ENCODE measurements at places on chromosomes 13 and 19. TPM values are rescaled to one million over a fixed set of nuclear protein-coding genes. Genes with fewer than 3 reads are reported as not detected.

GRCh38 chr19:12774588-12775555, at the start of gene HOOK2:
Gene HOOK2 (minus strand): TSS chr19:12775552. CDS start chr19:12775449, 103 bp downstream.
- no peak for DNase-seq

GRCh38 chr13:73542446-73542845, 483.6 kb downstream of the KLF5 start:
- no peak for DNase-seq

GRCh38 chr13:71811344-71811743, 55.7 kb downstream of the DACH1 start:
- DNase-seq = no peak

GRCh38 chr19:8416796-8417195, 3.7 kb downstream of the MARCHF2 start:
- no peak for DNase-seq

DNA sequence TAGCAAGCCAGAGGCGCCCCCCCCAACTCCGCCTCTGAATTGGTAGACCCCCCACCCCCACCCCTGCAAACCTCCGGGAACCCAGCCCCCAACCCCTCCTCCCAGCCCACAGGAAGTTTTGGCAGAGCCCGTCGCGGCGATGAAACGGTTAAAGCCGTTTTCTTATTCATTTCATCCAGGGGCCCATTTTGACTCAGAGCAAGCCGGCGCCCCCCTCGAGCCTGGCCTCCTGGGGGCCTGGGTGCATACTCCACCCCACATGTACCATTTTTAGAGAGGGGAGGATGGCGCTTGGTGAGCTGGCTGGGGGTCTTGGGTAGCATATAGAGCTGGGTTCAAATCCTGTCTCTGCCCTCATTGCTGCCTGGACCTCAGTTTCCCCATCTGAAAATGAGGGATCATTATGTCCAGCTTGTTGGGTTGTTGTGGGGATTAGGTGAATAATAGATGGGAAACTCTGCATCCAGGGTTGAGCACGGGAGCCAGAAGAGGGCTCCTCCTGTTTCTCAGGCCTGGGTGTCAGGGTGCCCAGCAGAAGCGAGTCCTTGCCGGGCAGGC, 7.9 kb upstream of the JUNB start:
- no peak for DNase-seq

GRCh38 chr13:77386046-77386445, 59.2 kb upstream of the MYCBP2 start:
- DNase-seq = peak; percentile 35

- peak; percentile 49 for DNase-seq
Measured at GRCh38 chr13:100611678-100612492, 23.3 kb upstream of the GGACT start.

DNA sequence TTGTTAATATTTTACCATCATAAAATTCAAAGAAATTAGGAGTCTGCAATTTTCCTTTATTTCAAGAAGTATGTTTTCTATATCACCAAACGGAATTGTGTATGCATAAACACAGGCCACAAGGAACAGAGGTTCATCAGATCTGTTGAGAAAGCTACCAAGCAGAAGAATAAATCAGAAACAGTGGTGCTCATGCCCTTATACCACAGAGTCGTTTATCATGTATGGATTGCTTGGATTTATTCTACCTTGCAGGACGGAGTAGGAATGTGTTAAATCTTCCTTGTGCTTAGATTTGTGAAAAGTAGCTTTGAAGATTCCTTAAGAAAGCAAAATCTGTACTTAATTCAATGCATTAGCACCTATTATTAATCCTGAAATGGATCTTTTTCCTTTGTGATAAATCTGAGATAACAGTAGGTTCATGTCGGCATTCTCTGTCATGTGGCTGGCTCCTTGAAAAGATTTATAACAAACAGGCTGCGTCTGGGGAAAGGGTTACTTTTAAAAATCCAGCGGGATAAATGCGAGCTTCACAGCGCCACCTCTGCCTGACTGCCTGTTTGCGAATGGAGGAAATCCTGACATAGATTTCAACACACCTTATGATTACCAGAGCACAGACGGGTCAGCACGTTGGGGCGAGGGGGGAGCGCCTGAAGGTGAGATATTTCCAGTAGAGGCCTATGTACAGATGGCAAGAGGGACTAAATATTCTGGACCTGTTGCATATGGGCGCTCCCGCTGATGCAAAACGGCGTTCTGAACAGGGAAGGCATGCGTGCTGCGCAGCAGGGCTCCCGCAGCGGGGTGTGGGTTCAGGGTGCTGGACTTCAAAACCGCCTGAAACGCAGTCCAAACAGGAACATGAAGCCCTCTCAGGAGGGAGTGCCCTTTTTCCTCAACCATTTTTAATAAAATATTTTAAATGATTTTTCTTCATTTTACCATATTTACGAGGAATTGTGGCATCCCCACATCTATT, 445.5 kb upstream of the SGCG start:
- DNase-seq = no peak

DNA sequence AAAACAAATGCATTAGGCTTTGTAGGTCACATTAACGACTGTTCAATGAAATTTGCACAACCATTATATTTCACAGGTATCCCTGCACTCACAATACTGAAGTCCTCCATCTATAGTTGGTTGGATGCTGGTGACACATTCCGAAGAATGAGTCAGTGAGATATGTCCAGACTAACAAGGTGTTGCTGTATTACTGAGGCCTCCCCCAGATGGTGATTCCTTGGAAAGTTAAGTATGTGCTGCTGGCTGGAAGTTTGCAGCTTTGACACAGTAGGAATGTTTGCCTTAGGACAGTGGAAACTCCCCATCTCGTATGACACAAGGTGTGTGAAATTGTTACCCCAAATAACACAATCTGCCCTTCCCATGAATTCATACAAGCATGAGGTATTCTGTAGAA, 46.6 kb downstream of the FGF14 start:
- DNase-seq = no peak

- DNase-seq = peak; percentile 7
Measured at GRCh38 chr13:90968166-90968904, 379.2 kb upstream of the MIR17HG start.

- no peak for DNase-seq
Measured at GRCh38 chr19:58387338-58388174, 487 bp downstream of the RPS5 start.

DNA sequence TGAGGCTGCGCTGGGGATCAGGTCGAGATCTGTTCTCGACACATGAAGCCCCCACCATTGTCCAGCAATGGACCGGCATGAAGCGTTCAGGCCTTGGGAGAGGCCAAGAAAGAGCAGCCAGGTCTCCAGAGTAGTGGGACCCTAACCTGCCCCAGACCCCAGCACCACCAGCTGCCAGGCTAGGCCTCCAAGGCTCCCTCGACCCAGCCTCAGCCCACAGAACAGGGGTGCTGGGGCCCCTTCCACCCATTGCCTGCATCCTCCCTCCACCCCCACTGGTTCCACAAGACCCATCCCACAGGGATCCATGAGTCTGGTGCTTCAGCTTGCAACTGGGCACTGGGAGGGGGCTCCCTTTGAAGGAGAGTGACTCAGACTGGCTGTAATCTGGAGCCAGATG, 120.3 kb downstream of the TUBA3C start:
- no peak for DNase-seq

DNA sequence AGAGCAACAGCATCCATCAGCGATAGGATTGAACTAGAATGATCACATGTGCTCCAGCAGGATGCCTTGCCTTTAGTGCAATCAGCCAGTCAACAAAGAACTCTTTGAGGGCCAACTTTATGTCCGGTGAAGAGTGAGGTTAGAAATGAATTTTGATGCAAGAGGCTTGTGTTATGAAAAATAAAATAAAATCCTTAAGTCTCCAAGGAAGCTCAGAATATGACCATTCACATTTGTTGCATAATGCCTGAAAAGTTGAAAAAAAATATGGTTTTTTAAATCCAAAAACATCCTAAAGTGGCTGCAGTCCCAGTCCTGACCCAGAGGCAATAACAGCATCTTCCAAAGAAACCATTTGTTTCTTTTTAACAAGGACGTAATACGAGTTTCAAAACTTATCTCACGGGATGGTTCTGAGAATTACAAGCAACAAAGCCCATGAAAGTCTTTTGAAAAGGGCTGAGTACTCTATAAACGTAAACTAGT, 61.3 kb downstream of the DCLK1 start:
- DNase-seq = no peak

- no peak for DNase-seq
Measured at GRCh38 chr19:50799547-50799851, 9.3 kb downstream of the ACP4 start.

DNA sequence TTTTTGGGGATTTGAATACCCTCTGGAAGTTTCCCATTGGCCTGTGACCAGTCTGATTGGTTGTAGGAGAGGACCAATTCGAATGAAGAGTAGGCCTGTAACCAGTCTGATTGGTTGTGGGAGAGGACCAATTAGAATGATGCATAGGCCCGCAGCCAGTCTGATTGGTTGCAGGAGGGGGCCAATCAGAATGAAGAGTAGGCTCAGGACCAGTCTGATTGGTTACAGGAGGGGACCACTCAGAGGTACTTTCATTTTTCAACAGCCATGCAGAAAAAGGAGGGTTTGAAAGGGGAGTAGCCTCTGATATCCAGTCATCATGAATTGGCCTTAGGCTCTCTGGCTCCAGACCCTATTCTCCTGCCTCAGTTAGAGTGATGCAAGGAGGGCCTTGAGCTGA, 30.4 kb upstream of the SLC1A5 start:
- peak; percentile 38 for DNase-seq

GRCh38 chr13:62629618-62630017, 1214.0 kb upstream of the PCDH20 start:
- DNase-seq = no peak

DNA sequence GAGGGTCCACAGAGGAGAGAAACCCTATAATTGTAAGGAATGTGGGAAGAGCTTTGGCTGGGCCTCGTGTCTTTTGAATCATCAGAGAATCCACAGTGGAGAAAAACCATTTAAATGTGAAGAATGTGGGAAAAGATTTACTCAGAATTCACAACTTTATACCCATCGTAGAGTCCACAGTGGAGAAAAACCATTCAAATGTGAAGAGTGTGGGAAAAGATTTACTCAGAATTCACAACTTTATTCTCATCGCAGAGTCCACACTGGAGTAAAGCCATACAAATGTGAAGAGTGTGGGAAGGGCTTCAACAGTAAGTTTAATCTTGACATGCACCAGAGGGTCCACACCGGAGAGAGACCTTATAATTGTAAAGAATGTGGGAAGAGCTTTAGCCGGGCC, 9.4 kb upstream of the ZNF234 start:
- DNase-seq = no peak

DNA sequence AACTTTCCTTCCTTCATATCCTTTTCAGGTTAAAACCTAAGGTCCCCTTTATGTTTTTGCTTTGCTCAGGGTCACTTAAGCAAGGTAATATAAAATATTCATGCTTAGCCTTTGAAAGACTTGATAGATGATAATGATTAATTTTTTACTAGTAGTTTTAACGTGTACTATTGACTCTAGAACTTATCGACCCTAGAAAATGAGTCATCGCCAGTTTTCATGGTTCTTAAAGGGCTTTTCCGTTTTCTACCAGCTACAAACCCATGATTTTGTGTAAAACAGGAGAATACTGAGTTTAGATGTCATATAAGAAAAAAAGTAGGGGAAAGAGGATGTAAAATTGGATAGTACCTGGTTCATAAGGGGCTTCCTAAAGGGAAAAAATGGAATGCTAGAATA, 75.7 kb downstream of the DHRS12 start:
- DNase-seq = no peak

GRCh38 chr13:107361666-107362065, 793.7 kb upstream of the ARGLU1 start:
- peak; percentile 54 for DNase-seq

DNA sequence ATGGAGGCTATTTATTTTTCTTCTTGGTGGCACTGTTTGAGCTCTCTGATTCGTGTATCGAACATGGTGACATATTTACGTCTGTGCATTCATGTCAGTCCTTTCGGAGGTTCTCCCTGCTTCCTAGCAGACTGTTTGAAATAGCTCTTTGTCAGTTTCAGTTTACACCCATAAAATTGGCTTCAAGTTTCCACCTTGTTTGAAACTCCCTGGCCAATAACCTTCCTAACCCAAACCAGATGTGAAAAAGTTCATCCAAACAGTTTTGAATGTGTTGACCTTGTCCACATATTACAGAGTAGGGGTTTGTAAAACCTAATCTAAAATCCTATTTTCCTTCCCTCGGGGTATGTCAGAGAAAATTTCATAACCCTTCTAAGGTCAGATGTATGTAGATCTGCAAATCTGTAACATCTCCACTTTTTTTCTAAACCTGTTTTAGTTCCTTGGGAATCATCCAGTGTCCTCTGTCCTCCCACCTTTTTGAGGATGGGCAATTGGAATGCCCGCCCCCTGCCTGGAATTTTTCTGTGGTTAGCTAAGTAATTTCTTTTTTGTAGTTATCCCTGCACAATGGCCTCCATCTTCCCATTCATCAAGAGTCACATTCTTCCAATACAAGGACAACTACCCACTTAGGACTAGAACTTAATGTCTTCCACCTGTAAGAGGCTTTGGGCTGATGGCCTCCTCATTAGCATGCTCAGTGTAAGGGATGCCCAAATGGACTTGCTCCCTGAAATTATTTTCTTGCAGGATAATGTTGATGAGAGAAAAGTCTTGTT, 499.8 kb downstream of the GPC6 start:
- no peak for DNase-seq

DNA sequence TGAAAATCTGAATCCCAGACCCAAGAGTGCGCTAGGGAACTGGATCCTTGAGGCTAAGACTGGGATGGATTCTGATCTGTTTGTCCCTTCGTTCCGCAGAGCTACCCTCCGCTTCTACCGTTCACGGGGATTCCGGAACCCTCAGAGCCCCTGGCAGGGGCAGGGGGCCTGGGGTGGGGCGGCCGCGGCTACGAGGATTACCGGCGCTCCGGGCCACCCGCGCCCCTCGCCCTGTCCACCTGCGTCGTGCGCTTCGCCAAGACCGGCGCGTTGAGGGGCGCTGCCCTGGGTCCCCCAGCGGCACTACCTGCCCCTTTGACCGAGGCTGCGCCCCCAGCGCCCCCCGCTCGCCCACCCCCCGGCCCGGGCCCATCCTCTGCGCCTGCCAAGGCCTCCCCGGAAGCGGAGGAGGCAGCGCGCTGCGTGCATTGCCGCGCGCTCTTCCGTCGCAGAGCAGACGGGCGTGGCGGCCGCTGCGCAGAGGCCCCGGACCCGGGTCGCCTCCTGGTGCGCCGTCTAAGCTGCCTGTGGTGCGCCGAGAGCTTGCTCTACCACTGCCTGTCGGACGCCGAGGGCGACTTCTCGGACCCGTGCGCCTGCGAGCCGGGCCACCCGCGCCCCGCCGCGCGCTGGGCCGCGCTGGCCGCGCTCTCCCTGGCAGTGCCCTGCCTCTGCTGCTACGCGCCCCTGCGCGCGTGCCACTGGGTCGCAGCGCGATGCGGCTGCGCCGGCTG, 7.1 kb downstream of the SPRED3 start:
- no peak for DNase-seq

The CD33 gene
- polyA plus RNA-seq = not detected

The THSD8 gene
- polyA plus RNA-seq = not detected

The FAM216B gene
- polyA plus RNA-seq = not detected

The TJP3 gene
- polyA plus RNA-seq = not detected

The SYCN gene
- not detected for polyA plus RNA-seq

The FREM2 gene
- polyA plus RNA-seq = under 0.01 TPM

The THOP1 gene
- polyA plus RNA-seq = 23.6 TPM

The CLEC4M gene
- not detected for polyA plus RNA-seq

The LILRB1 gene
- polyA plus RNA-seq = not detected

The KASH5 gene
- not detected for polyA plus RNA-seq

The GARIN5A gene
- 0.11 TPM for polyA plus RNA-seq

The ISYNA1 gene
- 8.3 TPM for polyA plus RNA-seq

All from fibroblast of lung (primary cell).